Stimulated activated CD4-positive, alpha-beta T cell treated with anti-CD3 and anti-CD28 coated beads, Interleukin-2, amount 100 ng/mL, for 4 hours (primary cell): ENCODE measurements at places on chromosomes 3 and 15.
A peak's percentile ranks its signal among the peaks of the same experiment; 100 is the strongest.

GRCh38 chr15:63223463-63223862 lies 34.1 kb downstream of the RAB8B start:
- no peak for DNase-seq

DNA sequence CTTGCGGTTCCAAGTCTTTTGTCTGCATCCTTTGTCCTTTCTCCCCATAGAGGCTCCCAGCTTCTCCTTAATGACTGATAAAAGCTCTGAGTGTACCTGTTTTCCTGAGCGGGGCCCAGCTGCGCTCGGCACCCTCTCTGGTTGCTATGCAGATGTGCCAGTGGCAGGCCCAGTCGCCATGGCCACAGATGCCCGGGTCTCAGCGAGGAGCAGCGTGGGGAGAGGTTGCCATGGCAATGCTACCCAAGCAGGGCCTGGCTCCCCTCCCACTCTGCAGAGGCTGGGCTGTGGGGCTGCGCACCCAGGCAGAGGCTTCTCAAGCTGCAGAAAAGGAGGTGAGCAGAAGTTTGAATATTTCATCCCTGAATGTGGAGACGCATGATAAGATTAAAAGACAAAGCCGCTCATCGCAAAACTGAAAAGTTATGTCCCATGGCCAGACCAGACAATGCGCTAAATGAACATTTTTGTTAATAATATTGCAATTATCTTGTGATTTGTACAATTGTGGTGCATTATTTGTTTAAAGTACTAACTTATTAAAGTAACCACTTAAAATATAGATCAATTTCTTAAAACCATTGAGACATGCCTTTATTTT lies 66.1 kb downstream of the TPRA1 start:
- no peak for DNase-seq

DNA sequence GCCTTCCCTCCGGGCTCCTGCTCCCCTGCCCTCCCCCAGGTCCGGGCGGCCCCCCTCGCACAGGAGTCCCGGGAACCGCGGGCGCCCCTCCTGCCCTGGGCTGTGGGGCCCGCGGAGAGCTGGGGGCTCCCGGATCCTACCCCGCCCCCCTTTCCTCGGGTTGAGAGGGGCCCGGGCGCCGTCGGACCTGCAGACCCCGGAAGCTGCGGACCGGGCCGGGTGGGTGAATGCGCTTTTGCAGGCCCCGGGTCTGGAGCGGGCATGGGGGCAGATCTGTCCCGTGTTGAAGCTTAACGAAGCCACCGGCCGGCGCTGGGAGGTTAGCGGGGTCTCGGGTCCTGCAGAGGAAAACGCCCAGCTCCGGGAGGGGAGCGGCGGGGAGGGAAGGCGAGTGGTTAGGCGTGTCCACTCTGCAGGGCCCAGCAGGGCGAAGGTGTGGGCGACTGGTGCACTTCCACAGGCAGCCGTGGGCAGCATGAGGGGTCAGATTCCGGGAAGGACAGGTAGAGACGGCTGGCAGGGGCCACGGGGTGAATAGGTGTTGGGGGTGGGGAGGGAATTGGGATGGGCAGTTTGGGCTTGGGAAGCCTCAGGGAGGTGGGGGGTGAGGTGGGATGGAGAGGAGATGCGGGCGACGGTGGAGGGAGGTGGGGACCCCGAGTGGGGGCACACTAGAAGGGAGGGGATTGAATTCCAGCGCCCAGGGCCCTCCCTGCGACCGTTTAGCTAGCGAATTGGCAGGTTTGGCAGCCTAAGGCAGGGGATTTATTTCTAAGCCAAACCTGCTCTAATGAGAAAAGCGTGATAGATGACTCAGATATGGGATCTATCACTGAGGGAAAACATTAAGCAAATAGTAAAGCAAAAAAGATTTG lies 635 bp downstream of the CD276 start:
- DNase-seq: no peak

GRCh38 chr3:179929091-179929529 lies 107.6 kb downstream of the PEX5L start:
- no peak for DNase-seq

GRCh38 chr3:183766745-183767606 lies 58.4 kb downstream of the MAP6D1 start:
- peak; percentile 58 for DNase-seq

DNA sequence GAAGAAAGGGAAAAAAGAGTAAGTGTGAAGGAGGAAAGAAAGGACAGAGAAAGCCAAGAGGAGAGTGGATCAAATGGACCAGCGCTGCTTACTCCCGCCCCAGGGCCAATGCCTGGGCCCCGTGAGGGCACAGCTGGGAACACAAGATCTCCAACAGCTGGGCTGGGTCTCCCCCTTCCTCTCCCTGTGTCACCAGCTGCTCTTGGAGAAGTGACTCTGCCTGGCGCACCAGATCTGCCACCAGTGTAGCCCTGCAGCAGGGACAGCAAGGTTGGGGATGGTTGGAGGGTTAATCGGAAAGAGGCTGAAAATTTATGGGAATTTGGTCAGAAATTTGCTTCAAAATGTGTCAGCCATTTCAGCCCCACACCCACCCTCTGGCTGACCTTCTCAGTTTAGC lies 8.4 kb downstream of the CDAN1 start:
- DNase-seq: no peak

GRCh38 chr15:69909719-69910444 lies 187.8 kb downstream of the TLE3 start:
- no peak for DNase-seq

- DNase-seq: no peak
Measured at GRCh38 chr3:169945313-169945712, 21.3 kb upstream of the SEC62 start.

DNA sequence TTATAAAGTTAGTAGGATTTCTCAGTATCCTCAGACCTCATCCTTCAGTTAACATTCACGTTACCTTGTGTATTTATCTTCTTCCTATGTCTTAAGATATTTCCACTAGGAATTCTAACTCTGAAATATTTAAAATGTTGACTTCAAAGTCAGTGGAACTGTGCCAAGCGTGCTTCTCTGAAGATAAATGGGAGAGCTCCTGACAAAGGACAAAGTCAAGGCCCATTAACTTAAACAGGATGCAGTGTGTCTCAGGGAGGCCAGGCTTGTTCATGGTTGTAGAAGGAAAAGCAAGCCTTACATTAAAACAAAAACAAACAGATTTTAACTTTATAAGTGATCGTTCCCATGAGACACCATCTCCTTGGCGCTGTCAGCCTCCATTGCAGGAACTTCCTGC lies 41.5 kb downstream of the ABHD17C start:
- no peak for DNase-seq
